Germinal center (tissue), 1 donor: ENCODE measurements at places on chromosomes 4 and X.

DNA sequence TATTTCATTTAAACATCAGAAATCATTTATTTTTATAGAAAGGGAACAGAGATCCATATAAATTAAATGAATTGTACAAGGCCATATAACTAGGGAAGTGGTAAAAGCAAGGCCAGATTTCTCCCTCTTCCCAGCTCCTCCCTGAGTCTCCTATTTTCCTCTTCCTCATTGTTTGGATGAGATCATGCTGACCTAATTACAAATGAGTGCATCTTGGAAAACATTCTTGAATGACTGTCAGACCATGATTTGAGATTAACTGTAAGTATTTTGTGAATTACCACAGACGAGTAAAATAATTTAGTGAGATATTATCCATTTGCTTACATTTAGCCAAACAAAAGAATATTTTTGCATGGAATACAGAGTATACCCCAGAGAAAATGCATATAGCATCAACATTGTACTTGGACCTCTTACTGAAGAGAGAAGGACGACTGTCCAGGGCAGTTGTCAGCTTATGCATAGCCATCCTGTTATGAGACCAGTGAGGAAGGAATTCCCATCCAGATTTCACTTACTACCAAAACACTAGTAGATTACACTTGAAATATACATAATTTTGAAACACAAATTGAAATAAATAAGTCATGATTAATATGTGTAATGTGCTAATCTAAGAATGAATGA is 47.3 kb downstream of the SLAIN2 start:
- DNase-seq: no peak

DNA sequence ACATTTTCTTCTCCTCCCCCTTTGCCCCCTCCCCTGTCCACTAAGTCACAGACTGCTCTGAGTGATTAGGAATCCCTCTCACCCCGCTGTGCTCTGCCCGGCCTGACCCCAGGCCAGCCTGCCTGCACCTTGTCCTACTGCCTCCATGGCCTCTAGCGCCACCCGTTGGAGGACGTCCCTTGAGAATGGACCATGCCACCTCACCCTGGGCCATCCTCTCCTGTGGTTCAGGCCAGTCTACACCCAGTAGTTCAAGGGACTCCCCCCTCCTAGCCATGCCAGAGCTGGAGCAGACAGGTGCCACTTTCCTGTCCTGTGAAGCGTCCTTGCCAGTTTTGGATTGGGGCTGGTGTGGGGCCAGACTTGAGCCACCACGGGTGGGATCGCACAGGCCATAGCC is 9.7 kb upstream of the IRAK1 start:
- no peak for DNase-seq

DNA sequence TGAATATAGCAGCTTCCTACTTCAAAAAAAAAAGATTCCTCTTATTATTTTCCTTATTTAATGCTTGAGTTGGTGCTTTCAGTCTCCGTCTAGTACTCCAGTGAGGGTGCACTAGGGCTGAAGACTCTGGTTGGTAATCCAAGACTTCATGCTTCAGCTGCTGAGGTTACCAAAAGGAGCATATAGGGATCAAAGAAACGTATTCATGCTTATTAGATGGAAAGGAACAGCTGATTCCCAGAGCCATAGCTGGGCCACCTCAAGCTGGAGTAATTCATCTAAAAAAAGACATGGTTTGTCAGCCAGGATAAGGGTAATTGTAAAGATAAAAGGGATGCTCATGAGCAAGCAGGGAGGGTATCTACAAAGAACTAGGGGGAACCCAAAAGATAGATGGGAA is 131.7 kb upstream of the FAM47B start:
- no peak for DNase-seq

DNA sequence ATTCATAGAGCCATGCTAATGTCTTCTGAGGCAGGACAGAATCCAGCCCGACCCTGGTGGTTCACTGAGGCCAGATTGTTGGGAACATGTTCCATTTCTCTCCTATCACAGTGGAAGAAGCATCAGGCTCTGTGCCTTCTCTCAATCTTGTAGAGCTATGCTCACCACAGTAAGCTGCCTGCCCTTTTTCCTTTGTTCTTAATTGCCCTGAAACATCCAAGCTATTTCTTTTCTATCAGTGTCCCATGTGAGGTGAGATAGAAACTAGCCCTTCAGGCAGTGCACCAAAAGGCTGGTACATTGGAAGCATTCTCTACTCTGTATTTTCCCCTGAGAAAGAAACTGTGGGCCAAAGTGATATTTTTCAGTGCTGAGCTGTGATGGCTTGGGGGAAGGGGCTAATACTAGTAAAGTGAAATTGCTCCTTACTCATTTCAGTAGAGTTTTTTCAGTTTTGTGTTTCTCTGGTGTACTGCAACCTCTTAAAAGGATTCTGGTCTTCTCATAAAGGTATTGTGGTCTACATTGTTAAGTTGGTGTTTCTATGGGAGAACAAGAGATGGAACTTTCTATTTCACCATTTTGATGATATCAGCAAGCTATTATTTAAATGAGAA is 611.2 kb downstream of the RPA4 start:
- DNase-seq: no peak

DNA sequence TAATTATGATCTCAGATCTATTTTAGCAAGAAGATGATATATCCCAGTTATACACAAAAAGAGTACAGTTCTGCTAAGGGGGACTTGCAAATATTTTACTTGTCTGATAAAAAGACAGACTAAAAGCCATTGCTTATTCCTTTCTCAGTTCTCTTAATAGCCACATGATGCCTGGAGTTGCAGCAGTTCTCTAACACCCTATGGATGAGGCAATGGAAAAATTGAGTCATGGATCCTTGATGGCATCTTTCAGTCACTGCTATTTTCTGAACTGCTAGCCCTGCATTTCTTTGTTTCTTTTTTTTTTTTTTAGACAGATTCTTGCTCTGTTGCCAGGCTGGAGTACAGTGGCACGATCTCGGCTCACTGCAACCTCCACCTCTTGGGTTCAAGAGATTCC is 1956.7 kb downstream of the C4orf33 start:
- DNase-seq: no peak

DNA sequence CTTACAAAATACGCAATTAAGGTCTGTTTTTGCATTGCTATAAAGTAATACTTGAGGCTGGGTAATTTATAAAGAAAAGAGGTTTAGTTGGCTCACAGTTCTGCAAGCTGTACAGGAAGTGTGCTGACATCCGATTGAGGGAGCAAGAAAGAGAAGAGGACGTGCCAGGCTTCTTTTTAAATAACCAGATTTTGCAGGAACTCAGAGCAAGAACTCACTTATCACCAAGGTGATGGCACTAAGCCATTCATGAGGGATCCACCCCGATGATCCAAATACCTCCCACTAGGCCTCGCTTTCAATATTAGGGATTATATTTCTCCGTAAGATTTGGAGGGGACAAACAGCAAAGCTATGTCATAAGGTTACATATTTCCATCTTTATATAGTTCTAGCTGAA is 456.7 kb downstream of the GLUD2 start:
- no peak for DNase-seq

DNA sequence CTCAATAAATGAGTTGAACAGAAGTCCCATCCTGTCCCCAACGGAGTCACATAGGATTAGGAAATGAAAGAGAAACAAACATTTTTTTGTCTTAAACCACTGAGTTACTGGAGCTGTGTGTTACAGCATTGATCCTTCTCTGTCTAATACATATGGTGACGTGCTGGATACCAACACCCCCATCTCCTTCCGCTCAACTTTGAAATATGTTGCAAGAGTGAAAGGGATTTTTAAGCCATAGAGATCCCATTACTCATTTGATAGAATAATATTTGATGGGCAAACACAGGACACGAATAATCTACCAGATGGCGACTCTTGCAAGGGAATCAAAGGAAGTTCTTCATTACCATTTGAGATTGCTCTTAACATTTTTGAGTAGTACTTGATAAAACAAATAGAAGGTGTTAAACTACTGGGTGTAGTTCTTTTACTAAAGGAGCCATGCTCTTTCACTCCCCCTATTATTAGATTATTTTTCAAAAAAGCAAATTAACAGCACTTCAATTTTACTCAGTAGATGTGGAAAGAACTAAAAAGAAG is 140.5 kb downstream of the PACRGL start:
- no peak for DNase-seq

DNA sequence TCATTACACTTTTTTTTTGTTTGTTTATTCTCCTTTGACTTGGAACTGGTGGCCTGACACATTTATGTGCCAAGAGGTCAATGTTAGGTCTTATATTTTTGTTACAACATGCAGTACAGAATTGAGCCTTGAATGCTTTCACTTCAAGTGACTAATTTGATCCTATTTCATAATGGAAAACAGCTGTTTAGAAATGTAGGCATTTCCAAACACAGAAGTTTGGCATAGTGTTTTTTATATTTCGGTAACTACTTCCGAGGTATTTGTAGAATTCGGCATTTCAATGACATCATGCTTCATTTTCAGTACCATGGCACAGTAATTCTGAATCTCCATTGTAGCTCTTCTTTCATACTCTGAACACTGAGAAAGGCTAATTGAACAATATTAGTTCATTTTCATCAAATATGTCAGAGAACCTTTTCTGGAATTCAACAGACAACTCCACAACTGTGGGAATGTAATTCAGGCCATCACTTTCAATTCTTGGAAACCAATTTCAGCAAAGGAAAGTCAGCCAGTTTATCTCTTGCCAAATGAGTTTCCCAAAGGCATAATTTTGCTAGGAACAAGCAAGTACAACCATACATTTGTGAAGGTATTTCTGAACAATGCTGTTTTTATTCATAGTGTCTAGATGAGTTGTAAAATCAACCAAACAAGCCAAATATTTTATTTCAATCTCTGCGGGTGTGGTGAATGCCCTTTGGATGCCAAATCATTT is 11.4 kb downstream of the FAM120C start:
- DNase-seq: no peak

- DNase-seq: no peak
Measured at GRCh38 chrX:43604753-43605152, 51.3 kb upstream of the MAOA start.

DNA sequence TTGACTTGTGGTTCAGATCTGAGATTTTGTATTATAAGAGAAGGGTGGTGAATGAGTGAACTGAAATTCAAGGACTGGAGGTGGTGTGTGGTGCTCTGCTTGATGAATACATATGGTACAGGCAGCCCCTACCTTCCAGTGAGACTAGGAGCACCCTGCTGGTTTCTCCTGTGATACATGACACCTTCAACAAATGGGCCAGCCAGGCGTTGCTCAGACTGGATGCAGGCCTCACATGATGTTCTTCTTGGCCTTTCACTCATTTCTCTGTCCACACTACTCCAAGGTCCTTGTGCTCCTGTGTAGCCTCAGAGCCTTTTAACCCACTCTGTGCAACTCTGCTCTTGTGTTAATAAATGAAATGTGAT is 67.2 kb downstream of the FNIP2 start:
- DNase-seq: no peak

DNA sequence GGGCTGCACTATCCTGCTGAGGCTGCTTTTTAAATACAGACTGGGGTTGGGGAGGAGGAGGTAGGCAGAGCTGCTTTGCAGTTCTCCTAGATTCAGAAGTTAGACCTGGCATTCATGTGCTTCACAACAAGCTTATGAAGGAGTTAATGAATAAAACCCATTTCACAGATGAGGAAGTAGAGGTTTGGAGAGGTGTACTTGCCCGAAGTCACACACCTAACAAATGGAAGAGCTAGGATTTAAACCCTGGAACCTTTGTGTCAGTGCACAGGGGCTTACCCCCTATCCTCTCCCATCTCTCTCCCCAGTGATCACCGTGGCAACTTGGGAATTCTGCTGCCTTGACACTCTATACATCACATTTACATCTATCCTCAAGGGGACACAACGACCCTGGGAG is 3.6 kb upstream of the MTM1 start:
- DNase-seq: no peak

- no peak for DNase-seq
Measured at GRCh38 chr4:146194212-146194611, 18.7 kb downstream of the LSM6 start.

GRCh38 chr4:39933671-39934590 is 43.8 kb downstream of the PDS5A start:
- no peak for DNase-seq

- no peak for DNase-seq
Measured at GRCh38 chr4:8185295-8185694, 13.8 kb upstream of the SH3TC1 start.

DNA sequence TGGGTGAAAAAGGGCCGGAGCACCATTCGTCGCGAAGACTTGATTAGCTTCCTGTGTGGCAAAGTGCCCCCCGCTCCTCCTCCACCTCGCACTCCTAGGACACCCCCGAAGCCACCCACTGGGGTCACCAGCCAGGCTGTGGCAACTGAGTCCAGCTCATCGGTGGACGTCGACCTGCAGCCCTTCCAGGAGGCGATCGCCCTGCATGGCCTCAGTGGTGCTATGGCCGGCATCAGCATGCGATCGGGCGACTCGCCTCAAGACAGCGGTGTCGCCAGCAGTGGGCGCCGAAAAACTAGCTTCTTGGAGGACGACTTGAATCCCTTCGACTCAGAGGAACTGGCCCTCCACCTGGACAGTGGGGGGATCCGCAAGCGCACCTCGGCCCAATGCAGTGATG is 126.8 kb upstream of the CXorf66 start:
- DNase-seq: no peak

GRCh38 chr4:74450298-74450683 is 5.4 kb downstream of the AREG start:
- no peak for DNase-seq

- DNase-seq: no peak
Measured at GRCh38 chrX:125405339-125405738, 85.7 kb downstream of the TEX13C start.

DNA sequence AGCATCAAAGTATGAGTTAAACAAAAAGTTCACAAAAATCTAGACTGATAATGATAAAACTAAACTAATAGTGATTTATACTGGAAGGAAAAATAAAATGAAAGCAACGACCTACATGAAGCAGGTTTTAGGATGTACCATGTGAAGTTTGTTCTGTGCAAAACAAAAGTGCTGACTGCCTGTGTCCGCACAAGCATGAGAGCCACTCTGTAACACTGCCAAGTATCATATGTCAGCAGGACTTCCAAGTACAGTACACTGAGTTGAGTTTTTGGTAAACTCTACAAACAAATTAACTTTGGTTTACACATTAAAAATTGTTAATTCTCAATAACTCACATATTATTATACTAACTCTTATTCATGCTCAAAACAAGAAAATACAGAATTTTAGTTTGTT is 459.0 kb downstream of the PDGFC start:
- DNase-seq: no peak

GRCh38 chrX:110755611-110756010 is 40.0 kb downstream of the CHRDL1 start:
- no peak for DNase-seq

GRCh38 chr4:14196131-14196530 is 568.6 kb upstream of the BOD1L1 start:
- DNase-seq: no peak
